ENCODE measurements at places on chromosomes 16 and 17.

DNA sequence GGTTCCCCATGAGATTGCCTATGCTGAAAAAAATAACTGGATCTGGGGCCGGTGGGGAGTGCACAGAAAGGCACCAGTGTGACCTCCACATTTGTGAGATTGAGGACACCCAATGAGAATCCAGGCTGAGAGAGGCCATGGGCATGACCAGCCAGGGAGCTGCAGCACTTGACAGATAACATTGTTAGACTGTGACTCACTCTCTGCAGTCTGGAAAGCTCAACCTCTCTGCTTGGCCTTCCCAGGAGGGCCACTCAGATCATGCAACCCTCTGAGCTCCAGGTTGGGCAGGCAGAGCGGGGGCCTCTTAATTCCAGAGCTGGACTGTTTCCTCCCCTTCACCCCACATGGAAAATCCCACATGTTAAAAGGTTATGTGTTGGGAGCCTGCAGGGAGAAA is 30.1 kb downstream of the FZD2 start:
- DNase-seq: no peak

DNA sequence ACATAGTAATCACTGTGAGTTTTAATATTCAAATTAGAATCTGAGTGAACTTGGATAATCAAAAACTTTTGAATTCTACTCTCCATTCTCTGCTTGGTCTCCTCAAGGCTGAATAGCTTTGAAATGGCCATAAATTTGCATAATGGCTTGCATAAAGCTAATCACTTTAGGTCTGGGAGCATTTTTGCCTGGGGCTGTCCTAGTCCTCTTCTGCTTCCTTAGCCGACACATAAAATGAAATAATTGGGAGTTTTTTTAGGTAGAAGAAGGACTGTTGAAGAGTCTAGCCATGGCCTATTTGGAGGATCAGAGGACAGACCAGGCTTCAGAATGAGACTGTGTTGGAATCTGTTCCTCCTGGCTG is 91.4 kb upstream of the EEF2KMT start:
- DNase-seq: no peak

- no peak for DNase-seq
Observed at GRCh38 chr16:20755238-20755637, 8.6 kb upstream of the ACSM3 start.

DNA sequence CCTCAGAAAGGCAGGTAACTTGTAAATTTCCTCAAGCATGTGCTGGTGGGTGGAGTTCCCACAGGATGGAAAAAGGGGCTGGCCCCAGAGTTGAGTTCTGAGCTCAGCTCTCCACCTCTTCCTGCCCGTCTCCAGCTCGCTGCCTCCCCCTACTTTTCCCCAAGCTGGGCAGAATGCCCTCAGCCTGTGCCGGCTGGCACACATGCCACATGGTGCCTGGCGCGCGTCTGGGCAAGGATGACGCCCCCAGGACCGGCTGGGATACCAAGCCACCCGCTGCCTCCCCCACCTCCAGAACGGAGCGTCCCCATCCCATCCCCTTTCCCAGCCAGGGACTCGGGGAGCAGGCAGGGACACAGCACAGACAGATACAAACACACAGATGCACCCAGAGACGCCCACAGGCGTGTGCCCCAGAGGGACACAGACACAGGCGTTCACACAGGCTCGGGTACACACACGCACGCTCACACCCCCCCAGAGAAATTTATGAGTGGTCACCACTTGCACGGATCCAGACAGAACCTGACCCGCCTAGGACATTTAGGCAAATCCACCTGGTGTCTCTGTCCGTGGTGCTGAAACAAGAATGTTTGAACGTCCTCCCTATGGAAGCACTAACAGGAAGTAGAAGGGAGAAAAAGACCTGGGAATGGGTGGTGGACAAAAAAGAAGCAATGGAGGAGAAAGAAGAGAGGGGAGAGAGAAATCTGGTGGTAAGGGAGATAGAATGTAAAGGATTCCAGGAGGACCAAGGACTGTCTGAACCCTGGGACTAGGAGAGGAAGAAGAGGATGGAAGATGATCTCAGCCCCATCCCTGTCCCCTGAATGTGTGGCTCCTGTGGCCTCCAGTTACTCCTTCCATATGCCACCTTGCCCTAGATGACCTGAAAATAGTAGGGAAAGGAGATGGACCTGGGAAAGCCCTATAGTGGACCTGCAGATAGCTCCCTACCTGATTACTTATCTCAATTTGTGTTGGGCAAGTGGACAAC is 15.5 kb downstream of the NEUROD2 start:
- peak; percentile 84 for DNase-seq

- no peak for DNase-seq
Observed at GRCh38 chr16:59971264-59971663, 1237.1 kb upstream of the GOT2 start.

Data from WTC11 (cell line).